Stimulated activated CD8-positive, alpha-beta memory T cell treated with anti-CD3 and anti-CD28 coated beads, Interleukin-7, amount 100 ng/mL, for 48 hours (primary cell): ENCODE measurements at places on chromosomes 5 and 9.
A peak's percentile ranks its signal among the peaks of the same experiment; 100 is the strongest.

GRCh38 chr9:81373294-81373693, 316.1 kb downstream of the TLE1 start:
- DNase-seq, result no peak

GRCh38 chr5:116452774-116453368, 121.8 kb downstream of the SEMA6A start:
- DNase-seq, result no peak

- no peak for DNase-seq
These were observed 131.5 kb upstream of the OTULINL start for GRCh38 chr5:14450018-14450524.

DNA sequence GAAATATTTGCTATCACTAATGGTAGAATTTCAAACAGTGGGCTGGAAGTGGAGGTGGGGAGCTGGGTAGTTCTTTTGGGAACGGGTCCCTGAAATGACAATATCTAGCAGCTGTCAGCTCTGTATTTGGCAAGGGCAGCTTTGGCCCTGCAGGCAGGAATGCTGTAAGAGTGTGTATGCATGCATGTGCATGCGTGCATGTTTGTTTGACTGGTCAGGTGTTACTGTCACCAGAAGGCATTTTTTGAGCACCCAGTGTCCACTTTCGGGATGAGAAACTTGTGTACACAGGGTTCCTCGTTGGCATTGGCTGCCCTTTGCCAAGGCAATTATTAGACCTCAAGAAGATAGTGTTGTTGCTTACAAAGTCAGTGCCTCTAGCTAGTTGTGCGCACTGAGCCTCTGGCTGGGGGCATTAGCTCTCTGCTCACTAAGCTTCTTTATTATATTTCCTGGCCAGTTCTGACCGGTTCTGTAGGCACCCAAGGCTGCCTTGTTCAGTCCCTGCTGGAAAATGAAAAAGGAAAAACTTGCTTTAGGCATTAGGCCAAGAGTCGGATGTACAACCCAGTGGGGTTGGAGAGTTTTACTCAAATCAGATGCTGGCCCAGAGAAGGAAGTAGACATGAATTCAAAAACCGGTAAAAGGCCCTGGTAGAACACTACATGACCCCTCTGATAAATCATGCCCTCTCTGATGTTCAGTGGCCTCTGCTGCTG, 2.0 kb downstream of the CYFIP2 start:
- no peak for DNase-seq

- no peak for DNase-seq
These were observed 51.8 kb downstream of the AMBP start for GRCh38 chr9:114026335-114026734.

- peak; percentile 59 for DNase-seq
These were observed 57.1 kb downstream of the SLC22A5 start for GRCh38 chr5:132426525-132427138.

DNA sequence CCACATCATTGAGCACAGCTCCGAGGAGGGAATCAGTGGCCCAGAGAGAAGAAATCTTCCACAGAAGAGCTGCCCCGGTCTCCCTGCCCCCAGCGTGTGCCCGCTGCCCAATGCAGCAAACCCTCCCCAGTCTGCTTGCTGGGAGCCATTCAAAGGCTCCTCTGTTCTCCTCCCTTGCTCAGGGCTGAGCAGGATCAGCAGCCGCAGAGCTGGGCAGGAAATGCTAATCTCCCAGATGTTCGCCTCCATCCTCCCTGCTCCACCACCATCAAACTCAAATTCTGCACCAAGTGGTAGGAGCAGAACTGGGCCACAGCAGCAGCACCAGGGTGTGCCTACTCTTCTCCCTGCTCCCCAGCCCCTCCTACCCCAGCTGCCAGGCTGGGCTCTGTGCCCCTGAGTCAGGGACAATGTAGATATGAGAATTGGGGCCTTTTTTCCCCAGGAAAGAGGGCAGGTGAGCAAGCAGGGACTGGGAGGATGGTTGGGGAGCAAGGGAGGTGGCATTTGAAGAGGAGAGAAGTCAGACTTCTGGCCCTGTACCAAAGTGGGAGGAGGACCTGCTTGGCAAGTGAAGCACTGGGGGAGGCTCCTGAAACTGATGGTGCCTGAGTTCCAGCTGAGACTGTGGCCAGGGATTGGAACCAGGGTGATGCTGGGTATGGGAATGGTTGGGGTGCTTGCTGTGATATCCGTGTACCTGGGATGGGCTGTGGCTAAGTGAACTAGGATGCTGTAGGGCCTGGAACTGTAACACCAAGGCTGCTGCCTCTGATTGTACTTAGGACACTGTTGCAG, 1.9 kb upstream of the PCDH1 start:
- DNase-seq, result no peak

DNA sequence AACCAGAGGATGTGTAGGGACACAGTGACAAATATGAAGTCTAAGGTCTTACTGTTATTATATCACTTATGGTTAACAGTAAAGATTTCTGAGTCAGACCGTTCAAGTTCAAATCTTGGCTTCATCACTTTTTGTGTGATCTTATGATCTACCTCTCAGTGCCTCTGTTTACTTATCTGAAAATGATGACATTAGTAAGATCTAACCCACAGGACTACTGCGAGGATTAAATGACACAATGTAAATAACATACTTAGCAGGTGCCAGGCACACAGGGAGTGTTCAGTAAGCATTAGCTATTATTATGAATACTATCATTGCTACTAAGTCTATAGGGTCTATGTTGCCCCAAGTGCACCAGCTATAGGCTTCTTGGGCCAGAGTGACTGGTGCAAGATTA, 2.0 kb downstream of the IRF1 start:
- DNase-seq, result no peak

DNA sequence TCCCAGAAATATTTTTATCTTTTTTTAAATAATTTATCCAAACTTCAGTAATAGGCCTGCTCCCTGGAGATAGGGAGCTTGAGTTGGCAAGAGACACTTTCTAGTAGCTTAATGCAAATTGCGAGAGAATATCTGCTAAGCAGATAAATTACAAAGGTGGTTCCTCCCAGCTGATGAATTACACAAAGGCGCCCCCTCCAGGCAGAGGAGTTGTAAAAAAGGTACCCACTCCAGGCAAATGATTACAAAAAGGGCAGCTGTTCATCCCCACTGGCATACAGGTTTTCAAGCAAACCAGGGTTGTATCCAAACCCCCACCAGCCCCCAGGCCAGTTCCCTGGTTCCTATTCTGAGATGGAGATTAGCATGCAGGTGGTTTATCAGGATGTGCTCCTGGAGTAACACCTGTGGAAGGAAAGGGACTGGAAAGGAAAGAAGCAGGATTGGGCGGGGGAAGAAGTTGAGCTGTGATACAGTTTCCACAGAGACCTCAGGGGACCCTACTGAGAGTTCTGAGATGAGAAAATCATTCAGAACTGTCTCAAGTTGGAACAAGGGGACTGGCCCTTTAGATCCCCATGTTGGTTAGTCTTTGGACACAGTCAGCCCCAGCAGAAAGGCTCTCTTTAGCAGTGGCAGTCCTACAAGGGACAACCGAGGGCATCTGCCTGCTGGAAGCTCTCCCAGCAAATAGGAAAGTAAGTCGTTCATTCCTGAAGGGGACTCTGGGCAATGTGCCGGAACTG, 25.5 kb downstream of the ESM1 start:
- DNase-seq, result peak; percentile 35

- no peak for DNase-seq
These were observed 104.3 kb upstream of the ARRDC3 start for GRCh38 chr5:91487420-91487819.

DNA sequence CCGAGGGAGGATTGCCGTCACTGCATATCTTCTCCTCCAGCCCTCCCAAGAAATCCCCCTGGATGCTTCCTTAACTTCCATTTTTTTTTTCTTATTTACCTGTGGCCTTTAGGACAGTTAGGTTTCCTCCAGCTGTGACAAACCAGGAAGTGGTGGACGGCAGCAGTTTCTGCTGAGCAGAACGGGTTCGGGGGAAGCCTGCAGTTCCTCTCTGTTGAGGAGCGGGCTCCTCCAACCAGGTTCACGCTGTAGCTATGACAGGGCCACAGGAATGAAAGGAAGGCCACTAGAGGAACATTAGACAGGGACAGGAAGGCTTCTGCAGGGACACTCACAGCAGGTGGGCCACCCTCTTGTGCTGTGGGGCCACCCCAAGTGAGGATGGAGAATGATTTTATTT, 76.7 kb upstream of the SYK start:
- no peak for DNase-seq

DNA sequence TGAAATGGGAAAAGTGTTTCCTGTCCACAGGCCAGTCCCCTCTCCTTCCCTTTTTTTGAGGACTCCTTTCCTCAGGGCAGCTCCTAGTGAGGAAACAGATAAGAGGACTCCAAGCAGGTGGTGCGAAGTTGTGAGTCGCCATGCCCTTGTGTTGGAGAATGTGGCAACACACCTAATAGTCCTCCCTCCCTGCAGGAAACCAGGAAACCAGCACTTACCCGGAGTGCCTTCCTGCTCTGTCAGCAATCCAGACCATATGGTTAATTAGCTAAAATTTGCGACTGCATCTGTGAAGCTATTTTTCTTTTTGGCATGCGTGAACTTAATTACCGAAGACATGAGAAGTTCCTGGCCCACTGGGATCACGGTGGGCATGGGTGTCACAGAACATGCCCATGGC, 69.9 kb downstream of the TRIM32 start:
- DNase-seq, result no peak

- DNase-seq, result no peak
These were observed 49.8 kb upstream of the PALM2AKAP2 start for GRCh38 chr9:109730228-109730627.

DNA sequence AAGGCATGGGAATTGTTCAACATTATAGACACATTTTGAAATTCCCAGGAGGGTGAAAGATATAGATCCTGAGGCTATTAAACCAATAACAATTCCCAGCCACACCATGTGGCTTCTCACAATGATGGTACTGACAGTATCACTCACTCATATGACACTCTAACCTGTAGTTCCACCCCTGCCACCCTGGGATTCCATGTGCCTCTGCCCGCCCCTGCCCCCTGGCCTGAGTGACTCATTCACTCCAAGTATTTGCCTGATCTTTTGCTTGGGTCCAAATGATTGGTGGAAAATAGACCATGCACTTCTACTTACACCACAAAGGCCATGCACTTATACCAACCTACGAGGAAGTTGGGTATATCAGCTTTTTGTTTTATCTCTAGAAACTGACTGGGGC, 305.2 kb upstream of the DAB2 start:
- DNase-seq, result no peak

DNA sequence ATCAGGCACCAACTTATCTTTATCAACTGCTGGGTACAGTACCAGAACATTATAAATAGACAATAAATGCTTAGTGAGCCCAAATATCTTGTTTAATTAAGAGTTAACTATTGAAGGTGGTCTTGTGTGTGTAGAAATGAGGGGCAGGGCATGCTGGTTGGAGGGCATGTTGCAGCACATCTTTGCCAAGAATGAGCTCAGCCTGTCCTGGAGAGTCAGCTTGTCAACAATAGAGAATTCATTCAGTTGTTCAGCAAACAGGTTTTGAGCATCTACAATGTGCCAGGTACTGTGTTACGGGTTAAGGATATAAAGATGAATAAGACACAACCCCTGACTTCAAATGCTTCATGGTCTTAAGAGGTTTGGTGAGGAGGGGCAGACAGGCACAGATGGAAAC, 19.2 kb upstream of the F2RL1 start:
- DNase-seq, result no peak

DNA sequence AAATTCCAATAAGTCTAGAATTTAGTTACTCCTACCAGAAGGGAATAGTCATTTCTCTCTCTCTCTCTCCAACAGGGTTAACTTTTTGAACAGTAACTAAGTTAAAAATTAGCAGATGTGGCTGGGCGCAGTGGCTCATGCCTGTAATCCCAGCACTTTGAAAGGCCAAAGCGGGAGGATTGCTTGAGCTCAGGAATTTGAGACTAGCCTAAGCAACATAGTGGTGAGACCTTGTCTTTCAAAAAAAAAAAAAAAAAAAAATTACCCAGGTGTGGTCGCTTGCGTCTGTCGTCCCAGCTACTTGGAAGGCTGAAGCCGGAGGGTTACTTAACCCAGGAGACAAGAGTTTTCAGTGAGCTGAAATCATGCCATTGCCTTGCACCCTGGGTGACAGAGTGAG, 639.7 kb downstream of the PTPRD start:
- DNase-seq, result no peak

DNA sequence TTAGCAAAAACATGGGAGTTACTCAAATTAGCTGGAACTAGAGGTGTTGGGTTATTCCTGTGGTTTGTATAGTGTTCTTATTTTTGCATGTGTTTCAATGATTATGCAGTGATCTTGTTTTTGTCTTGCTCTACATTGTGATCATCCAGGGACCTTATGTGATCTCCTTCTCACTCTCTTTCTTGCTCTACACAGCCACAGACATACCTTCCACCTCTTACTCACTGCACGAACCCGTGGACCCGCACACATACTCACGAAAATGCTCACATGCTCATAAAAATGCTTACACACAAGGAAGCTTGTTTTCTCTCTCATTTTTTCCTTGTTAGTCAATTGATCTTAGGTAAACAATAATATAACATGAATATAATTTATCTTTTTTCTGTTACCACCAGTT, 187.1 kb downstream of the KDM4C start:
- no peak for DNase-seq

DNA sequence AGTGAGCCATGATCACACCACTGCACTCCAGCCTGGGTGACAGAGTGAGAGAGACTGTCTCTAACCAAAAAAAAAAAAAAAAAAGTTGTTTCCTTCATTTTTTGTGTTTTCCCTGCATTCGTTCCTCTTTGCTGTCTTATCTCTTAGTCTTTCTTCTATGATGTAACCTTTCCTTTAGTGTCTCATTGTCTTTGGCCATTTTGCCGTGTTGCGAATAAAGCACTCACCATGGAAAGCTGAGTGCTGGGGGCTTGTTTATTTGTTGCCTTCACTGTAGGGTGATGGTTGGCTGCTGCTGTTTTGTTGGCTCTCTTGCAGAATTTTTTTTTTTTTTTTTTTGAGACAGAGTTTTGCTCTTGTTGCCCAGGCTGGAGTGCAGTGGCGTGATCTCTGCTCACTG, 7.7 kb downstream of the EHMT1 start:
- no peak for DNase-seq

DNA sequence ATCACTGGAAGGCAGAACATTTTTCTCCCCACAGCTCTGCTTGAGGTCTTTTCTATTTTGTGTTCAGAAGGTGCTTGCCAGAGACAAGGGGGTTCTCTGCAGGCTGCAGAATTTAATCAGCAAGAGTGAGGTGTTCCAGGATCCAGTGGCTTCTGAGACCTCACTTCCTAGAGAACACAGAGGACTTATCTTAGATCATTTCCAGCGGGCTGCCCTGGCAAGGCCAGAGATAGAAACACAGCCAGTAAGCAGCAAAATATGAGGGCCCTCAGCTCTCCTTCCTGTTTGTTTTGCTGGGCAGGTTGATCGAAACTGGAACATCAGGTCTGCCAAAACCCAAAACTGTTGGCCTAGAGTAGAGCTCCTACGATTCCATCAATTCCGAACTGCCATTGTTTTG, 187.3 kb downstream of the DIRAS2 start:
- DNase-seq, result no peak

GRCh38 chr9:27109621-27110020, 596 bp downstream of the TEK start:
- DNase-seq, result no peak

GRCh38 chr9:35665471-35665818, 450 bp upstream of the ARHGEF39 start:
- no peak for DNase-seq
